ENCODE measurements at places on chromosomes 5 and 9. TPM values are rescaled to one million over a fixed set of nuclear protein-coding genes. Genes with fewer than 3 reads are reported as not detected.

FAM221B gene
- not detected for total RNA-seq

DNA sequence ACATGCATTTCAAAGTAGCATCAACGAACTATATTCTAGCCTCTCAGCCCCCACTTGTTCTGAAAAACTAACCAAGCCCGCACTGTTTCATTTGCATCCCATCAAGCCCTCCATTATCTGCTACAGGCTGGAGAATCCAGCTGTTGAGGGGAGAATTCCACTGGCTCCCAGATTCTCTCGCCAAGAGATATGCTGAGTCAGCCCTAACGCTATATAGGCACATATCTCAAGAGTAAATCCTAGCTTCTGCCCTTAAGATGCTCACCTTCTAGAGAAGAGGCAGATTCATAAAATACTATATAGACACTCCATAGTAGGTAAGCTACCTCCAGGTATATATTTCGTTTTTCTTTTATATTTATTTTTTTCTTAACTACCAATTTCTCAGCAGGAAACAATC lies 266.4 kb upstream of the TARS1 start:
- DNase-seq, result no peak

GRCh38 chr9:14401911-14402310 lies 88.0 kb upstream of the NFIB start:
- DNase-seq, result no peak

DNA sequence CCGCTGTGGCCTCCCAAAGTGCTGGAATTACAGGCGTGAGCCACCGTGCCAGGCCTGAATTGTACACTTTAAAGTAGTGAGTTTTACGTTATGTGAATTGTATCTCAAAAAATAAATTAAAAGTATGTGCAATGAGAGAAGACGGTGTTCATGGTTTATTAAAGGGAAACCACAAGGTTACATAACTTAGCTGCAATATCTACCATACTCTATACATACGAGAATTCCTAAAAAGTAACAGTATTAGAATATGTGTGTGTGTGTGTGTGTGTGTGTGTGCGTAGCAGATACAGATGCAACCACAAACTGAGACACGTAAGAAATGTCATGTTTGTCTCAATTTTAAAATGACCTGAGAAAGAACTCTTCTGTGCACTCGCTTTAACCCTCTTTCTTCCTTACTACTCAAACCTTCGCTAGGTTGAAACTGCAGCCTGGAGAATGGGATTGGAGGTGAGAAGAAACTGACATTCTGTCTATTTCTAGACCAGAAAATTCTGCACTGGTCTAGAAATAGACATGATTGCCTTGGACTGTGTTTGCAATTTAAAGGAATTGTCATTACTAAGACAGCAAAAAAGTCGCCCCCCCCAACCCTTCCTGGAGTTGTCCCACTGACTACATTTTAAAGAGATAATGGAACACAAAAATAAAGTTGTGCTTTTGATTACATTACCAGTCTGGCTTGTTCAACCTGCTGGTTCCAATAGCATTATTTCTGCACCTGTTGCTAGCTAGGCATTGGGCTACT lies 167.0 kb downstream of the RGS3 start:
- peak; percentile 35 for DNase-seq

CACNA1B gene
- not detected for total RNA-seq

- peak; percentile 60 for DNase-seq
These were observed 86.5 kb downstream of the KLHL3 start for GRCh38 chr5:137649228-137649935.

FSTL4 gene
- total RNA-seq, result 0.18 TPM

GRCh38 chr5:143224672-143225071 lies 178.8 kb downstream of the NR3C1 start:
- DNase-seq, result peak; percentile 18

- DNase-seq, result no peak
These were observed 276.6 kb upstream of the MPDZ start for GRCh38 chr9:13555989-13556500.

DNA sequence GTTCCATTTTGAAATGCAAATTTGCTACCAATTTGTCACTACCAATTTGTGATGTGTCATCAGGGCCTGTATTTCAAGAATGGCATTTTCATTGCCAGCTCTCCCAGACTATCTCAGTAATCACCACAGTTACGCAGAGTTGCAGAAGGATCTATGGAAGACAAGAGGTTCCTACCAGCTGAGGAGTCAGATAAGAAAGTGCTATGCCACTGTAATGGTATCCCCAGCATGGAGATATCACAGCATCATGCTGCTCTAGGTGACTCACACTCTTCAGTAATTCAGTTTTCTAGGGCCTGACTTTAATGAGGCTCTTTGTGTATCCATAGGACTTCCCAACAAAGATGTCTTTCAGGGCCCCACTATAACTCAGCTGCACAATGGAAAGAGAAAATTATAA lies 490.3 kb downstream of the ARHGEF28 start:
- DNase-seq, result peak; percentile 33

DNA sequence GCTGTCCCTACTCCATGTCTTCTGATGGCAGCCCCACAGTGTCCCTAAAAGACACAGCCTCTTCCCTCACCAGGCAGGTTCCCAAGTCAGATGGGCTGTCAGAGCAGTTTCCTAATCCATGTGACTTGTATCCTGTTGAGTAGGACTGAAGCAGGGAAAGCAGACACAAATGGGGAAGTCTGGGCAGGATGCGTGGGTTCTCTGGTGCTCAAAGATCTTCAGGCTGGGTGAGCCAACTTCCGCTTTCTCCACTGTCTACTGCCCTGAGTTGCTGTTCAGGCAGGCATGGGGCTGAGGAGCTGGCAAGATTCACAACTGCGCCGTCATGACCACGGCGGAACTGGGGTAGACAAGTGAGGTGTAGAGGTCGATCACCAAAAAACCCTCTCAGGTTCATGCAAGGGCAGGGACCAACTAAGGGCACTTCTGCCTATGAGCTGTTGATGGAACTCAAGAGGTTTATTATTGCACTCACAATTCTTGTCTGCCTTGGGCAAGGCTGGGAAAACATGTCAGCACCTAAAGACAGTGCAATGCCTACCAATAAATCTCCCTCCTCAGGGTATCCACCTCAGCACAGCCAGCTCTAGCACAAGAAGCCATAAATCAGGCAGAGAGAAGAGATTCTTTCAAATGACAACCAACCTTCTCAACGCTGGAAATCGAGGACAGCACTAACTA lies 83.4 kb downstream of the RAPGEF1 start:
- DNase-seq, result no peak

GRCh38 chr9:137087409-137087925 lies 682 bp downstream of the MAN1B1 start:
- DNase-seq, result no peak

GRCh38 chr9:38182321-38182720 lies 113.3 kb upstream of the SHB start:
- DNase-seq, result no peak

- DNase-seq, result peak; percentile 5
These were observed 8.2 kb downstream of the ACSL6 start for GRCh38 chr5:132003170-132003744.

DNA sequence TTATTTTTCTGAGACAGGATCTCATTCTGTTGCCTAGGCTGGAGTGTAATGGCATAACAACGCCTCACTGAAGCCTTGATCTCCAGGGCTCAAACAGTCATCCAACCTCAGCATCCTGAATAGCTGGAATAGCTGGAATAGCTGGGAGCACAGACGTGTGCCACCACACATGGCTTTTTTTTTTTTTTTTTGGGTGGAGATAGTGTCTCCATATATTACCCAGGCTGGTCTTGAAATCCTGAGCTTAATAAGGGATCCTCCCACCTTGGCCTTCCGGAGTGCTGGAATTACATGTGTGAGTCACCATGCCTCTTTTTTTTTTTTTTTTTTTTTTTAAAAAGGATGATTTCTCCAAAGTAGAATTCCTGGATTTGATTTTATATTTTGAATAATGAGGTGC lies 60.7 kb downstream of the NSD1 start:
- DNase-seq, result peak; percentile 94

DNA sequence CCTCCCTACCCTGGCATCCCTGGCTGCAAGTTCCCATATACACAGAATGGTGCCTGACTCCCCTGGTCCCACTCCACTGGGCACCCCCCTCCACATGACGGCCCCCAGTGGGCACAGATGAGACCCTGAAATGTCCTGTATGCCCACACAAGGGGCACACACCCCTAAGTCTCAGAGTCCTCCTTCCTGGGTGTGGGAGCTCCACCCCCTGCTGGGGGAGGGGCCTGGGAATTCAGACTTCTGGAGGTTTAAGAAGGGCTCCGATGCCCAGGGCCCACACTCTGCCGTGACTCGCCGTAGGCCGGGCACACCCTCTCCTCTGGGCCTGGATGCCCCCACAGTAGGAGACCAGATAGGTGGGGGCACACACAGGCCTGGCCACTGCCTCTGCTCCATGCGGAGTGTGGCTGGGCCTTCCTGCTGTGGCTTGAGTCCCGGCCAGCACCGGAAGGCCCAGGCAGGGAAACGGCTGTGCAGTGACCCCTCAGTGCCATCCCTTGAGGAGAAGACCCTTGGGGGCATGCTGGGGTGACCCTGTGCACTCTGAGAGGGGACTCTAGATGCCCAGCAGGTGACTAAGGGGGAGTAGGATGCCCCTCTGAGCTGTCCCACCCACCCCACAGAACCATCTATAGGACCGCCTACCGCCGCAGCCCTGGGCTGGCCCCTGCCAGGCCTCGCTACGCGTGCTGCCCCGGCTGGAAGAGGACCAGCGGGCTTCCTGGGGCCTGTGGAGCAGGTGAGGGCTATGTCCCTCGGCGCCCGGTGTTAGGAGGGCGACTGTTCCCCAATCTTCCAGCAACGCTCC lies 6.5 kb downstream of the EGFL7 start:
- no peak for DNase-seq

GRCh38 chr5:34011536-34011935 lies 3.7 kb upstream of the AMACR start:
- peak; percentile 12 for DNase-seq

DNA sequence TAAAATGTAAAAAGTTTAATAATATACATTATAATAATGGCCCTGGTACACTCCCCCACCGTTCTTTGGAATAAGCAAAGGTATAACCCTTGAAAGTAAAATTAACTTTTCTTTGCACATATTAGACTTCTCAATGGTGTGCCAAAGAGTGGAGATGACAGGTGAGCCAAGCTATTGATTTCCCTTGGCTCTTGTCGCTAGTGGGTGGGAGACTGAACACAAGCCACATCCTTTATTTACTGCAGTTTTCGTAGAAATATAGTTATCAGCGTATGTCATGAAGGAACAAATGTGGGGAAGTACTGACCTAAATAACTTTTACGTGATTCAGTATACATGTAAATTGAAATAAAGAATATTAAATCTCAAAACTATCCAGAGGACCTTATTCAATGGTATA lies 549.3 kb downstream of the RAB3C start:
- DNase-seq, result no peak

DNA sequence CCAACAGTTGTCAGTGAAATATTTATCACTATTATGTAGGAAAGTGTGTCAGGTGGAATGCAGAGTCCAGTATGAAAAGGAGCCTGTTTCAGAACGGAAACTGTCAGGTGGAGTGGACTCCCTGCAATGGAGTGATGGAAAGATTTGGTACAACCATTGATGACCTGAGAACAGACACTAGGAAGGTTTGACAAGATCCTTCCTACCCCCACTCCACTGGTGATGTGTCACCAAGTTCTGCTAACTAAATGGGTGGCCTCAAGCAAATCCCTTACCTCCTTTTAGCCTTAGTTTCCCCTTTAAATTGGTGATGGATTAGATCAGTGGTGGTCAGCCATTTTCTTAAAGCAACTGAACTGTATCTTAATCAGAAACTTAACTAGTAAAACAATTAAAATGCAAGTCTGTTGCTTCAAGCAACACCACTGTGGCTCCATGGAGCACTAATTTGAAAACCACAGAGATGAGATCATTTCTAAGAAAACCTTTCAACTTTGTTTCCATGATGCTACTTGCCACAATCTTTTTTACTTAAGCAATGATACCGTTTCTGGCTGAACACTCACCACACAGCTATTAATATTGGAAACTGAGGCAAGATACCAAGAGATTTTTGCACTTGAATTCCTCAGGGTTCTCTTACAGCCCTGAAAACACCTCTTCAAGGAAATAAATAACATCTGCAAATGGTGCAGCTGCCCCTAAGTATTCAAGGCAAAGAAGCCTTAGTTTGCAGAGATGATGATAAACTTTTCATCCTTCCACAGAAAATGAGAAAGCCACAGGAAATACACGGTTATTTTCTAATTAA lies 140.6 kb downstream of the ERCC6L2 start:
- DNase-seq, result peak; percentile 12
